NCI-H2081 (cell line): ENCODE measurements at places on chromosomes 12 and 14.
A peak's percentile ranks its signal among the peaks of the same experiment; 100 is the strongest.

GRCh38 chr12:59808317-59808910 lies 212.6 kb downstream of the SLC16A7 start:
- peak; percentile 11 for DNase-seq

- no peak for DNase-seq
These were observed 6.6 kb downstream of the EXOC5 start for GRCh38 chr14:57262117-57262516.

GRCh38 chr12:10190558-10191388 lies 11.9 kb downstream of the TMEM52B start:
- DNase-seq = peak; percentile 6

- no peak for DNase-seq
These were observed 15.5 kb upstream of the RAP1B start for GRCh38 chr12:68595241-68595640.

DNA sequence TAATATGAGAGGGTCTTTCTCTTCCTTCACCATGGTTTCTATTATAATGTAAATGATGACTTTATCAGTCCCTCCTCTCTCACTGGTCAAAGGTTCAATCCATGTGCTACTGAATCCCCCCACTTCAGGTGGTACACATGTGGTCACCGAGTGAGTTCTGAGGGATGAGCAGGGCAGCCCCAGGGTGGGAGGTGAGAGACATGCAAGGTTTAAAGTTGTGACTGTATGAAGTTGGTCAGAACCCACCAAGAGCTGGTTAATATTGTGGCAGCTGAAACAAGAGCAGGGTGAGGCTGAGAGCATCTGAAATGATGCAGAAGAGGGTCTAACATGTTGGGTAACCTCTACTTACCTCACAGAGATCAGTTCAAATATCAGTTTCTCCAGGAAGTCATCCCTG lies 444.7 kb upstream of the FBXO33 start:
- DNase-seq = no peak

- no peak for DNase-seq
These were observed 74.0 kb upstream of the PLXNC1 start for GRCh38 chr12:94074216-94074979.

DNA sequence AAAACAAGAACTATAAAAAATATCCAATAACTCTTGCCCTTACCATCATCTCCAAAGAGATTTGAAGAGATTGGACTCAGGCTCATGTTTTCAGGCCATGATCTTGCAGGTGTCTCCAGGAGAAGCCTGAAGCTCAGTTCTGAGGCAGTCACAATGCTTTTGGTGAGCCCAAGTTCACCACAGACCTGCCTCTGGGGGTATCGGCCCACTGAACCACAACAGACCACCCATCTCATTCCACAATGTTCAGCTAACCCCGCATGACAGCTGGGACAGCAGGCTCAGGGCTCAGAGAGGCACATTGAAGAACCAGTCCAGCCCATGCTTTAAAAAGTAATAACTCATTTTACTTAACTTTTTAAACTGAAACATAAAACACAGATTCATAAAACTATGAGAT lies 28.3 kb upstream of the APOLD1 start:
- DNase-seq = no peak

DNA sequence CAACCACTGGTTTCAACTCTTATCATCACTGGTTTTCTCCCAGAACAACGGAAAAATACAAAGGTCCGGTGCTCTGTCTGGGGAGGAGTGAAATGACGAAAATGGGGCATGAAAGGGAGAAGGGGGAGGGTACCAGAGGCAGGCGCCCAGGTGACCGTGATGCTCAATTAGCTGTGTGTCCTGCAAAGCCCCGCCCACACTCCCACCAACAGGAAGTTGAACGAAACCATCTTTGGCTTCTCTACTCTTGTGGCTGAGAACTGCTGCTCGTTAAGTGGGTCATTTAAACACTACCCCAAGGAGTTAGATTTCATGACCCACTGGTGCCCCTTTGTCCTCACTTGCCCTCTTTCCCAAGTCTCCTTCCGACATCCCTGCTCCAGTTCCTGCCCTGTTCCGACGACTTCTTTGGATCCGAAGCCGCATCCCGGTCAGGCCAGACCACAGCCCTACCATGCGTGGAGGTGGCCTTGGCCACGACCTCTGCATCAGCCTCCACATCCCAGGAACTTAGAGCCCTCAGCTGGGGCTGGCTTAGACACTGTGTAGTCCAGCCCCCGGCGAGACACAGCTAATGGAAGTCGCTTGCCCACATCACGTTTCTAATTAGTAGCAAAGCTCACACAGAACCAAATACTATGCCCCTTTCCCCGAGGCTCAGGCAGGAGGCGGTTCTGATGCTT lies 11.4 kb upstream of the LRTM2 start:
- DNase-seq = no peak

- DNase-seq = no peak
These were observed 69.9 kb downstream of the SERPINA3 start for GRCh38 chr14:94682061-94682516.
